Right ventricle myocardium inferior (tissue), 1 donor: ENCODE measurements at places on chromosomes 6 and 20.

GRCh38 chr20:51221791-51222408, 199.0 kb upstream of the KCNG1 start:
- no peak for DNase-seq

DNA sequence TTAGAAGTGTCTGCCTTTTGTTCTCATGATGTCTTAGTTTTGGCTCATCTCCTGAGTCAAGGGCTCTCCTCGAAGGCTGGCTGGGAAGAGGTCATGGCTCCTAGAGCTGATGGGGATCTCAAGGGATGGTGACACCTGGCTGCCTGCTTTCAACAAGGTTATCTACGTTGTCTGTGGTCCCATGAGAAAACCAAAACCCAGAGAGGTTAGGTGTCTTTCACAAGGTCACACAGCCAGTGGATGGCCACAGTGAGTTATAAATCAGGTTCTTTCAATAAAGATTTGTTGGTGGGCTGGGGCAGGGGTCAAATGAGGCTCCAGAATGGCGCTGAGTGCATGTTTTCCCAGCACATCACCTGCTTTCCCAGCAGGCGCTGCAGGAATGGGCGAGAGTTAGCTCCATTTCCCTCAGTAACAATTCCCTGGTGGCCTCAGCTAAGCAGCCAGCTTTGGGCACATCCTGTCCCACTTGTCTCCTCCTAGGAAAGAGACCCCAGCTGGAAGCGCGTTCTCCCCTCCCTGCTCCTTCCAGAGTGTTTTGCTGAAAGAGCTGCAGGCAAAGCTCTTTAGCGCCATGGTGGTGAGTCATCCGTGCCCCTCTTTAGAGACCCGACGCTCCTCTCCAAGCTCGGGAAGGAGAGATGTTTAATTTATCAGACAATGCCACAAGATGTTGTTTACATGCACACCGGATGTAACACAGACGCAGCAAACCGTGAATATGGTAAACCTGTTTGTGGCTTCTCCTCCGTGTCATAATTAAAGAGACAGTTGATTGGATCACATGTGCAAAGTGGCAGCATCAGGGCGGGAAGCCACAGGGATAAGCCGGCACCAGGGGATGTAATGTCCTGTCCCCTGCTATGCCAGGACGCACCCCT, 109.7 kb downstream of the LRFN2 start:
- DNase-seq = no peak

- peak; percentile 32 for DNase-seq
These were observed 56.5 kb upstream of the CST7 start for GRCh38 chr20:24892522-24892921.

- DNase-seq = no peak
These were observed 641 bp downstream of the TCF15 start for GRCh38 chr20:609371-609964.

DNA sequence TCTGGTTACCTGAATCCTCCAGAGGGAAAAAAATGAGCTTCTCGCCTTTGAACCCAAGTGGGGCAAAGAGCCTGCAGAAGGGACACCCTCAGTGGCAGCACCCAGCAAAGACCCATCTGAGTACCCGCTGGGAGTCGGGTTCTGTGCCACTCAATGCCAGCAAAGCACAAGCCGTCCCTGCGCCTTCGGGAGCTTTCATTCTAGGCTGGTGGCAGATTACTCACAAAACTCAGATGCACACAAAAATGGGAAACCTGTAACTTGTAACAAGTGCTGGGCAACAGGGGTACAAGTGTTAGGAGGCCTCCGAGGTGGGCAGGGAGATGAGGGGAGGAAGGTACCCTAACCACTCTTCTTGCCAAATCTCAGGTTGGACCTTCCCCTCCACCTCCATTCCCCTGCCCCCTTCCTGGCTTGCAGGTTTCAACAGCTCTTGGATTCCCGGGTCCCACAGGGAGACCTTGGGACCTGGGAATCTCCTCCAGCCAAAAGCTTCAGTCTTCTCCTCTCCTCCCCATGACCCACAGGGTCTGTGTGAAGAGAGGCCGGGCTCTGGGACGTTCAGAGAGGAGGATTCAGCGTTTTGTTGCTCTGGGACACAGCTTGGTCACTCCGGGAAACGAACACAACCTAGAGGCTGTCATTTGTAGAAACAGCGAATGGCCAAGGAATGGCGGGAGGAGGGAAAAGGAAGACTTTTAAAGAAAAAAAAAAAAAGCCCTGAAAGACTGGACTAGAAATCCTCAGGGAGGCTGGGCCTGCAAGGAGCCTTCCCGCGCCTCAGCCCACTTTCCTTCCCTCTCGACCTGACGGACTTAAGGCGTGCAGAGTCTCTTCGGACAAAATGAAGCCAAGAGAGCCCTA, 1.2 kb upstream of the PARD6B start:
- DNase-seq = no peak

DNA sequence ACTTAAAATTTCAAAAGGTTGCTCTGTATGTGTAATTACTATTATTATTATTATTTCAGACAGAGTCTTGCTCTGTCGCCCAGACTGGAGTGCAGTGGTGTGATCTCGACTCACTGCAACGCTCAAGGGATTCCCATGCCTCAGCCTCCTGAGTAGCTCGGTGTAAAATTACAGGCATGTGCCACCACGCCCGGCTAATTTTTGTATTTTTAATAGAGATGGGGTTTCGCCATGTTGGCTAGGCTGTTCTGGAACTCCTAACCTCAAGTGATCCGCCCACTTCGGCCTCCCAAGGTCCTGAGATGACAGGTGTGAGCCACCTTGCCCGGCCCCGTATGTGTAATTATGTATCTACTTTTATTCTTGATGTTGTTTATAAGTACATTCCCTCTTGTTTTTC, 65.3 kb upstream of the ZNF217 start:
- no peak for DNase-seq

GRCh38 chr20:56249244-56249955, 868 bp downstream of the MC3R start:
- DNase-seq = no peak

- no peak for DNase-seq
These were observed 58.4 kb downstream of the GJA10 start for GRCh38 chr6:89952686-89953085.

GRCh38 chr6:23081701-23082100, 512.3 kb downstream of the HDGFL1 start:
- no peak for DNase-seq

DNA sequence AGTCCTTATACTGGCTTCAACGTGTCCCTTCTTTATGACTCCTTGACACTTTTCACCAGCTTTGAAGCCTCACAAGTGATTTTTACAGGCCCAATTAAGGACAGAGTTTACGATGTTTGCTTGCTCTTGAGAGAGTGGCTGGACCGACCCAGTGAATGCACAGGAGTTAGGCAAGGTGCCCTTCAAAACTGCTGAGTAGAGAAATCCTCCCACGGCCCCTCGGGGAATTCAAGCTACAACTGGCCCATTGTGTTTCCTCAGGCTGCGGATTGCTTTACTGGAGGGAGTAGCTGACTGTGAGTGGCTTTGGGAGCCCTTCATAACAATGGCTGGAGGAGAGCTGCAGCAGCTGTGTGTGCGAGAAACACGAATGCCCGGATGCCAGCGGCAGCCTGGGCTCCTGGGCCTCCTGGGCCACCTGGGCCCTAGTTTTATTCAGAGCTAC, 50.0 kb downstream of the SGK1 start:
- no peak for DNase-seq

DNA sequence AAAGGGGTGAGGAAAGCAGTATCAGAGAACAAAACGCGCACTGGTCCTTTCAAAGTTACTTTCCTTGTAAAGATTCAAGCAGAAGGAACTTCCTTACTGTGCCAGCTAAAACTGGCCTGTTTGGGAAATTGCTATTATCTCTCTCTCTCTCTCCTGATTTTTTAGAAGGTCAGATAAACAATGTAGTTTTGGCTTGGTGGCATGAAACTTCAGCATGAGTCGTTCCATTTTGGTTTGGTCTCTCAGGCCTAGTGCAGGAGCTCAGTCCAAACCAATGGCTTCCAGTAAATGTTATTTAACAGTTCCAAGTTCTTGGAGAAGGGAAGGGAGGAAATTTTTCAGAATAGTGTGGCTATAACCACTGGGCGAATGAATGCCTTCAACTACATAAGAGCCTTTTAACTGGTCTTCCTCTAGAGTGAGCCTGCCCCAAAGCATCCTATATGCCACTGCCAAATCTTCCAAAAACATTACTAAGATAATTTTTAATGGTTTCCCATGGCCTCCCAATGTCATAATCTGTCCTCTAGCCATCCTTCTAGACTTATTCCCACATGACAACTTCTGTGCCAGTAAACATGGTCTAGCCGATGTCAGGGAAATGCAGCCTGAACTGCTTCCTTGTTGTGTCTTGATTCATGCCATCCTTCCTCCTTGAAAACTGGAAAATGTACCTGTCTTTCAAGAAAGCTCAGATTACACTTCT, 9.1 kb upstream of the SNX9 start:
- DNase-seq = no peak

DNA sequence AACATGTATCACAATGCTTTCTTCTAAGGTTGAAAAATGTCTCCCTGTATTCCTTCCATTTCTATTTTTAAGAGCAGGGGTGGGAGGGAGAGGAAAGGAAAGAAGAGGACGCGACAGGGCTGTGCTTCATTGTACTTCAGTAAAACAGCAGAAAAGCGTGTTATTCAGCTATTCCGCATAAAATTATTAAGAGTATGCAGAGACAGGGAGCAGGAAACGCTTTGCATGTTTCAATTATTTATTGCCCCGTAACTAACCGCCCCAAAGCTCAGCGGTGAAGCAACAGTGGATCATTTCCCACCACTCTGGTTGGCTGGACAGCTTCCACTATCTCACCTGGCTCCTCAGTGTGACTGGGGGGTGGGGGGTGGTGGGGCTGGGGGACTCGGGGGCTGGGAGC, 188.9 kb downstream of the TTLL2 start:
- no peak for DNase-seq

GRCh38 chr20:60510356-60510755, 552.1 kb downstream of the CDH26 start:
- DNase-seq = no peak

GRCh38 chr6:118135371-118135770, 228.3 kb downstream of the SLC35F1 start:
- no peak for DNase-seq

- no peak for DNase-seq
These were observed 12.8 kb downstream of the ESF1 start for GRCh38 chr20:13771853-13772453.

DNA sequence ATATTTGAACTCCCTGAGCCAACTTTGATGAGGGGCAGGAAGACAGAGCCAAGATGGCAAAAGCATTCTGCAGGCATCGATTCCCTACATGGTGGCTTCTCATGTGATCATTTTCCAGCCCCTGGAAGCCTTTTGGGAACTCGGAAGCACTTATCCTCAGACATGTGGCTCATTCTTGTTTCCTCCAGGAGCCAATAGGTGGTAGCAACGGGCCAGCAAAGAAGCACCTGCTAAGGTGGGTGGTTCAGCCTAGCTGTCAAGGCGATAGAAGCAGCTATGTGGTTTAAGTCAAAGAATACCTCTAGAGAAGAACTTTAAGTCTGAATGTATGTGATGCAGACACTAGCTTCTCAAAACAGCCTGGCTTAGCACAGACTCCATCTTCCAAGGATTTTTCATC, 64.9 kb upstream of the PAX1 start:
- no peak for DNase-seq

DNA sequence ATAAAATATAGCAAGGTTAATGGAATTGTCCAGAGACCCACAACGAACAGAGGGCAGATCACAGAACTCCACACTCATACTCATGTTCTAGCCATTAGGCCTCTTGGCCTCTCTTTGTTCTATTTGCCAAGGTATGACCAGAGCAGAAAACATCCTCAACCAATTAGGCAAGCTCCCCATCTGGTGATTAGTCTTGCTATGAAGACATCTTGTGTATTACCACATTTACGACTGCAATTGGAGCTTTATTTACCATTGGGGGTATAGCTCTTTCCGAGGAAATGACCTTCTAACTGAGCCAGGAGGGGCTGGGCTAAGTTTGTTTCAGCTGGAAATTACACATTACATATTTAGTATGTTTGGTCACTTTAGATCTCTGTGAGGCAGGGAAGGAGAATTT, 593.9 kb downstream of the CD109 start:
- DNase-seq = no peak

GRCh38 chr6:170018422-170018935, 267.1 kb downstream of the ERMARD start:
- DNase-seq = no peak

DNA sequence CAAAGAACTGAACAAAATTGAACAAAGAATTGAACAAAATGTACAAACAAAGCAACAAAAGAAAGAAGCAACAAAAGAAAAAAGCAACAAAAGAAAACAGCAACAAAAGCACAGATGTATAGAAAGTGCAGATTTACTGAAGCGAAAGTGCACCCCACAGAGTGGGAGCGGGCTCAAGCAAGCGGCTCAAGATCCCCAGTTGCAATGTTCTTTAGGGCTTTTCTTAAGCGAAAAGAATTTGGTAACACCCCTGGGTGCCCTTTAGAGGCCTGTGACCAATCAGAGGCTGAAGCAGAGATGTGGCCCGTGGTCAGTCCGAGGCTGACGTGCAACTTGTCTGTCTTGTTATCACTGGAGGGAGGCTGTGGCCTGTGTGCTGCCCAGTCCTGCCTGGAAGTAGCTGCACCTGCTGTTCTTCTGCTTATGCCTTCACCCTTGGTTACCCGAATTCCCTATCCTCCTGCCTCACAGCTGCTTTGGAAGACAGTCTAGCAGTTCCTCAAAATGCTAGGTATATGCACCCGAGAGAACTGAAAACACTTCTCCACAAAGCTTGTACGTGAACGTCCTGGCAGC, 13.2 kb upstream of the KIF25 start:
- no peak for DNase-seq

DNA sequence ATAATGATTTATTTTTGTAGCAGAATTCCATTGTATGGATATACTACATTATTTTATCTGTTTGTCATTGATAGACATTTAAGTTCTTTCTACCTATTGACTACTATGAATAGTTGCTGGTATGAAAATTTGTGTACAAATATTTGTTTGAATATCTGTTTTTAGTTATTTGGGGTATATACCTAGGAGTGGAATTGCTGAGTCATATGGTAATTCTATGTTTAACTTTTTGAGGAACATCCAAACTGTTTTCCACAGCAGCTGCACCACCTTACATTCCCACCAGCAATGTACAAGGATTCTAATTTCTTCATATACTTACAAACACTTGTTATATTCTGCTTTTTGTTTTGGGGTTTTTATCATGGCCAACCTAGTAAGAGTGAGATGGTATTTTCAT, 56.1 kb upstream of the SDHAF4 start:
- DNase-seq = no peak

GRCh38 chr6:72948153-72948552, 277.1 kb downstream of the KHDC1L start:
- no peak for DNase-seq

DNA sequence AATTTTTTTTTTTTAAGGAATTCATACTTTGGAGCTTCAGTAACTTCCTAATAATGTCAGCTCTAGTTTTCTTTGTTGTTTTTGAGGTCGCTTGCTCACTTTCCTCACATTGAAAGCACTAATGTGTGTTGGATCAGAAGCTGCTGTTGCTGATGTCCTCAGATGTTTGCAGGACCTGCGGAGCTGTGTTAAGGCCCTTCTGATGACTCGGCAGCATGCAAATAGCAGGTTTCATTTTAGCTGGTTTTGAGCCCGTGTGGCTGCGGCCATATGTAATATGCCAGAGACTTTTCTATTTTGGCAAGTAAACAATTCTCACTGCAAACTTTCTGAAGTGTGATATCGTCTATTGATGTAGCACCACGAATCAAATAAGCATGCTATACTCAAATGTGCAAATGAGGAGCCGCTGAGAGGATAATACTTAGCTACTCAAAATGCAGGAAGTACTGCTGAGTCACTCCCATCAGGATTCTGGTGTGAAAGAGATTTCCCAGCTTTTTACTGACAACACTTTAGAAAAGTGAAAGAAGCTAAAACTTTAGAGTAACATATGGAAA, 187.8 kb downstream of the SASH1 start:
- no peak for DNase-seq

- no peak for DNase-seq
These were observed 274.8 kb downstream of the LRFN2 start for GRCh38 chr6:40312213-40313015.
